ENCODE measurements at places on chromosomes 3 and 15. TPM values are rescaled to one million over a fixed set of nuclear protein-coding genes. Genes with fewer than 3 reads are reported as not detected.

ZPLD1 gene
- total RNA-seq: 0.10 TPM

ITGB5 gene
- total RNA-seq: 255 TPM

GPR87 gene
- 34.1 TPM for total RNA-seq

NOX5 gene
- total RNA-seq: not detected

C3orf85 gene
- not detected for total RNA-seq

RAD51 gene
- total RNA-seq: 0.73 TPM

ECE2 gene
- not detected for total RNA-seq

SLC25A20 gene
- total RNA-seq: 21.3 TPM

PIAS1 gene
- 71.5 TPM for total RNA-seq

SCAMP5 gene
- total RNA-seq: 0.53 TPM

- DNase-seq: no peak
These were observed 63.0 kb downstream of the LINGO1 start for GRCh38 chr15:77569729-77570125.

DNA sequence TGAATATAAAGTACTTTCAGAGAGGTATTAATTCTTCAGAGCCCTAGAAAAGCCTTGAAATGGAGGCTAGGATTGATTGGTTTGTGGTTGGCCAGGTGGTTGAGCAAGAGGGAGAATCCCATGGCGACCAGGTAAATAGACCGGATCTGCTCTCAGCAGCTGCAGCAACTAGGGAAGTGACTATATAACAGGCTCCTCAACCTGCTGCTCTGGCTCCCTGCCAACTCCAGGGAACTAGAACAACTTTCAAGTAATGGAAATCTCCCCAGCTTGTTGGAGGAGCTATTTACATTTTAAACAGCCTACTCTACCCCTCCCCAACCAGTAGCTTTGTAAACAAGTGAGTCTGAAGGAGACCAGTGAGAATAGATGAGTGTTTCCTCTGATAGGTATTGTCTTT, 121.8 kb upstream of the CADM2 start:
- DNase-seq: no peak

DNA sequence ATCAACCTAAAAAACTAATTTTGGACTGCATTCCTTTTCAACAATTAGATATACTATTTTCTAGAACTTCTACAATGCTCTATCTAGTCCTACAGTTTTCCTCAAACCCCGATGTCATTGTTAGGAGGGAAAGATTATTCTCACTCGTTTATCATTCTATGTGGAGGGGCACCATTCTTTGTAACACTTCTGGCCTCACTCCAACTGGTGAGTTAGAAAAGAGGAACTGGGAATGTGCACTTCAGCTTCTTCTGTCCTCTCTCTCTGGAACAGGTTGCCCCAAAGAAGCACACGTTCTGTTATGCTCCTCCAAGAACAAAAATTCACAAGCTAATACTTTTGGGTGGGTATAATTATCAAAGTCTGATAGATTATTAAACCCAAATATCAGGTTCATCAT, 137.9 kb downstream of the UACA start:
- DNase-seq: no peak

- DNase-seq: no peak
These were observed 196.0 kb upstream of the TOPAZ1 start for GRCh38 chr3:44045476-44046275.

DNA sequence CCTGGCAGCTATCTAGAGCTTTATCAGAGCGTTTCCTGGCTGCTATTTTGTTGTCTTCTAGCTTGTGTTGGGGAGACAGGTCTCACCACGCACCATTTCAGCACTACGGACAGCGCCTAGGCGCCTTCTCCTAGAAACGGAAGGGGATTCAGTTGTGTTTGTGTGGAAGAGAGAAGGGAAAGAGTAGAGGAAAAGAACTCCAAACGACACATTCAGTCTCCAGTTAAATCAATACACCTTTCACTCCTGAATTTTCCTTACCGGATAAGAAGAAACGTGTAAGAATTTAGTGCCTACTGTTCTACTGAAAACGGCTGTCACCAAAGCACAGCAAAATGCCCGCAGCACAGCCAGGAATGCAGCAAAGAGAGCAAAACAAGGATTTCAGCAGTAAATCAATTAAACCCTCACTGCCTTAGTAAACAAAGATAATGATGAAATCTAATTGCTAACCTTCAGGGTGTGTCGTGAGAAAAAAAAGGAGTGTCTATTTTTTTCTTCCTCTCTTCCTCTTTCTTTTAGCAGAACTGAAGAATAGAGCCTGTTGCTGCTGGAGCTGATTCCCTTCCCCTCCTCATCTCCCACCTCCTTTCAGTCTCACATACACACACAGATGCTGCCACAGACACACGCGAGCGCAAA, 412 bp upstream of the CTXN2 start:
- no peak for DNase-seq

DNA sequence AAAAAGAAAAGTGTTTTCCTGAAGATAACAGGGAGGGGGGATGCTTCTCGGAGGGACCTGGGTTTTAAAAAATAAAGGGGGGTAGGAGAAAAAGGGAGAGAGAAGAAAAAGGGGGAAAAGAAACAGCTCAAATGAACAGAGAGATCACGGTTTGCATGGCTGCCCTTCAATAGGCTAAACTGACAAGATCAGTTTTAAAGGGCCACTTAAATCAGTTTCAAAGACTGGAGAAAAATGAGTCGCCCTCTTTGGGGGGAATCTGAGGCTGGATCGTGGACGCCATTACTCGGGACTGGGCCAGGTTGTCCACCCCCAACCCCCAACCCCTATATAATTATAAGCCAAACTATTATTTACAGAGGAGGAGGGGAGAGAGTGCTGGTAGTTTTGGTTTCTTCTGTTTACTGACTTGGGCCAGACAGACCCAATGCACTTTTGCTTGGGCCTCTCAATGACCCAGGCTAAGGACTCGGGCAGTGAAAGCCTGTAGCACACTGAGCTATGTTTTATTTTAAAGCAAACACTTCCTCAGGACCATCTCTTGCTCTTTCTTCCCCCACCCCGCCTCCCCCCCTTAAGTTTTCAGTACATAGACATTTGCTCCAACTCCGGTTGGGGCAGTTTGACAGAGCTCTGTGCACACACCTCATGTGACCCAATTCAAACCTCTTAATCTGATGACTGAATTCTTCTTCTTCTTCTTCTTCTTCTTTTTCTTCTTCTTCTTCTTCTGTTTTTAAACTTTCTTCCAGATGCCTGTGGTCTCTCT, 6.3 kb downstream of the NR2F2 start:
- DNase-seq: no peak

GRCh38 chr15:29067949-29068348, 182.2 kb downstream of the APBA2 start:
- DNase-seq: no peak

DNA sequence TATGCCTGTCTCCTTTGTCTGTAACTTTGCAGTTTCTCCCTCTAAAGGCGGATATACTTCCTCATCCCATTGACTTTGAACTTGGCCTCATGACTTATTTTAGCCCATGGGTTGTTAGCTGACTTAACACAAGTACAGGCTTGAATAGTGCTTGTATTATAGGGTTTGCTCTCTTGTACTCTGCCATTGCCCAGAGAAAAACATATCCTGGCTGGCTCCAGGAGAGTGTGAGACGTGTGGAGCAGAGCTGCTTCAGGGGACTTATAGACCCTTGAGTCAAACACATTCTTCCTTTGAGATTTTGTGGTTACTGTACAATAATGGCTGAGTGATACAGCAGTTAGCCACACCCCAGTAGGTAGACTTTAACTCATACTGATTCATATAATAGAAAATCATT, 124.0 kb downstream of the RAP2B start:
- DNase-seq: no peak

GRCh38 chr15:57591822-57592367, at the start of gene MYZAP:
TSS of gene MYZAP (plus strand) at chr15:57591904. CDS start at chr15:57592035, 131 bp downstream.
- DNase-seq: no peak

DNA sequence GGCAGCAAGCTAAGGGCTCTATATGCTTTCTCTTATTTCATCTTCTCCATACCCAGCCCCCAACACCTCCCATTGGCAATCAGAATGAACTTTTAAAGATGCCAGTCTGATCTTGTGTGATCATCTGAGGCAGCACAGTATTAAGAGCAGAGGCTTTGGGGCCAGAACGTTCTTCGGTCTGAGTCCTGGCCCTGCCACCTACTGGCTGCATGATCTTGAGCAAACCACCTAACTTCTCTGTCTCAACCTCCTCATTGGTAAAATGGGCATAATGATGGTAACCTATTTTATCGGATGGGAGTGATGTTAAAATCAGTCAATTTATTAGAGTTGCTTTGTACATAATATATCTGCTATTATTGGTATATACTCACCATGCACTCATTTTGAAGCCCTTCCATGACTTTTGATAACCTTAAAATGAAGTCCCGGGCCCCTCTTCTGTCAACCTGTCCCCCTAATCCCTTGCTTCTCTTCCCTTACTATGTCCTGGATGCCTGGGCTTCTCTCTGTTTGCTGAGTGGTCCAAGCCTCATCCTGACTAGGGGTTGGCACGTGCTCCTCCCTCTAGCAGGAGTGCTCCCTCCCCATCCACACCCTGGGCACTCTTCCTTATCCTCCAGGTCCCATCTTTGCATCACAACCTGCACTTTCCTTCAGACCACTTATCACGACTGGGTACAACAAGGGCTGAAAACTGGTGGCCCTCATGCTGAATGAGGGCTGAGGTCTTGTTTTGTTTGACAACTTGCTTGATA, 6.3 kb downstream of the EFCAB12 start:
- no peak for DNase-seq

- peak; percentile 84 for DNase-seq
These were observed 11.1 kb upstream of the ABHD10 start for GRCh38 chr3:111967651-111968274.

- DNase-seq: no peak
These were observed 77.8 kb downstream of the DCLK3 start for GRCh38 chr3:36686516-36686915.

DNA sequence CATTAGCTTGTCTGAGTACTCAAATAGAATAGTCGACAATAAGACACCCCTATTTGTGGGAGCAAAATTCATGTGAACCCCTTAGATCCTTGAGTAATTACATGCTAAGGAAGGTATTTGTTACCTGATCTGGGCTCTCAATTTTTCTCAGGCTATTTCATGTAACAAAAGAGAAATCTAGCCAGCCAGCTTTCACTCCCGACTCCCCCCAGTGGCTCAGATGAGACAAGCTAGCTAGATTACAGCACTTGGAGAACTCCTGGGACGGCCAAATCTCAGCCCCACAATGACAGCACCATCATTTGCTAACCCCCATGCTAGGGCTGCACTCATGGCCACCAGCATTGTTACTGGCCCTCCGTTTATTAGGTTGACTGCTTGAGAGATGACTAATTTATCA, 41.3 kb downstream of the GLDN start:
- DNase-seq: no peak

GRCh38 chr3:61420136-61420759, 141.1 kb upstream of the PTPRG start:
- no peak for DNase-seq

DNA sequence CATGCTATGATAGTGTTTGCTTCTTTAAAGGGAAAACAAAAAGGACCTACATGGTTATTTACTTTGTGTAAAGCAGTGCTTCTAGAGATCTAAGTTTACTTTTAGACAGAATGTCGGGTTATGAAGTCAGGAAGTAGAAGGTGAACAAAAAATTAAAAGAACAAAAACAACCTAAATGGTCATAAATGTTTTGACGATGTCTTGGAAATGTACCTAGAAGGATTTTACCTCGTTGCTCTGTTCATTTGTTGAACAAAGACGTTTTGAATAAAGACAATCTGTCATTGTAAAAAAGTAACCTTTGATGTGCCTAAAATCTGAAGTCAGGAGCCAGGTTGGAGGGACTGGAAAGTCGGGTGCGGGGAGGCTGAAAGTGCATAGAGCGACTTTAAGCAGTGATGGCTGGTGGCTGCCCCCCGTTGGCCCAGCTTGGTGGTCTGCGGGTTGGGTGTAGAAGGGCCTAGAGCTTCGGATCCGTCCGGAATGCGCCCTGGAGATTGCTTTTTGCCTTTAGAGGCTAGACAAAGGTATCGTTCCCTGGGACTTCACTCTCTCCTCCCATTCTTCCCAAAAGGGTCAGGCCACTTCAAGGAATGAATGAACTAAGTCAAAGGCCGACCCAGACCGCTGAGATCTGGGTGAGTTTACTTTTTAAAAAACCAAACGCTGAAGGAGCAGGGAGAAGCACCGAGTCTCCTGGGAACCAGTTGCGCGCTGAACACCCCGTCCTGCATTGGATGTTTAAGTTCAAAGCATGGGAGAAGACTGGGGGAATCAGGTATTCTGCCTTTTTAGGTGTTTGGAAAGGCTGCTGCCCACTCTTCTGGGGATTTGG, 2.1 kb downstream of the SOX14 start:
- no peak for DNase-seq

DNA sequence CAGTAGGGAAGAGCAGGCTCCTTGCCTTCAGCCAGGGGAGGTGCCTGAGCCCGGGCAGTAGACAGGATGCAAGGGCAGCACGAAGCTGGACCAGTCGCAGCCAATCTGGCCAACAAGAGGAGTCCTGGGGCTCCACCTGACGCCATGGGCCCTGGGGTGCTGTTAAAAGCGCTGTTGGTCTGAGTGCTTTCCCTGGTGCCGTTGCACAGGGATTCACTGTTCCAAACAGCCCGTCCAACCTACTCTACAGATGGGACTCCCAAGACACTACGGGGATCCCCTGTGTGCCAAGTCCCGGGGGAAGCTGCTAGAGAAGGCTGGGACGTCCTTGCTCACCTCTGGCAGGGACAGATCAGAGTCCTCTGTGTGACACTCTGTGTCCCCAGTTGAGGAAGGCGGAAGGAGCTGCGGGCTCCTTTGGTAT, 632 bp downstream of the CTSH start:
- no peak for DNase-seq

GRCh38 chr3:177703788-177704187, 506.5 kb upstream of the TBL1XR1 start:
- DNase-seq: no peak

Data from suprapubic skin (tissue), 4 donors.